Fibroblast of upper back skin (primary cell): ENCODE measurements at places on chromosomes 13 and 19.

DNA sequence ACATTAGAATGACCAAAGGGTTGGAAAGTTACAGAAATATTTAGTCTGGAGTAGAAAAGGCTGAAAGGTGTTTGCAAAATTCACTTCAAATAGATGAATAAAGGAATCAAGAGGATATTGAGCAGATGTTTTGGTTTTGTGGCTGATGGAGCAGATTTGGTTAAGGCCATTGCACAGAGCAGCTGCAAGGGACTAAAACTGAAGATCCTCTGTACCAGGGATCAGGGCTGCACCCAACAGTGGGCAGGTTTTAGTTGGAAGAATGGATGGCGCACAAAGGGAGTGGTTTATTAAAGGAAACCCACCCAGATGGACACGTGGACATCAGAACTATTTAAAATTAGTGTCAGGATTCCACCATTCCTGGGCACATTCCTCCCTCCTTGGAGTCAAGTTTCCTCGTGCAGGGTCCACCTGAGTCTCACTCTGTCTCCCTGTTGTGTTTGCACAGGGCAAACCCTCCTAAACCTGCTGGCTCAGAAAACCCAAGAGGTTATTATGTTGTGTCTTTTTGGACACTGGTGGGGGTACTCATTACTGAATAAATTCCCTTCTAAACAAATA lies 9.2 kb upstream of the UBAC2 start:
- DNase-seq = no peak

DNA sequence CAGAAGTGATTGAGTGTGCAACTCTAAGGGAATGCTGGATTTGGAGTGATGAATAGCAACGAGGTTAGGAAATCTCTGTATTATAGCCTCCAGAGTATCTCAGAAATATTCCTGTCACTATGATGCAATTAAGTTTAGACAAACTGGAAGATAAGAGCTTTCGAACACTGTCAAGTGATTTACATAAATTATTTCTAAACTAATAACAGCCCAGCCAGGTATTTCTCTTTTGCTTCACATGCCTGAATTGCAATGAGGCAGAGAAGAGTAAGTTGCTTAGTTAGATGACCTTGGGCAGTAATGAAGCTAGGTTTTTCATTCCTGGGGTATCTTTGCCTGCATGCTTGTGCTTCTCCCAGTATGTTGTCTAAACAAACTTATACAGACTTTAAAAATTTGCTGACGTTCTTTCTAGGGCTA lies 134.5 kb downstream of the LMO7 start:
- DNase-seq = peak; percentile 44

DNA sequence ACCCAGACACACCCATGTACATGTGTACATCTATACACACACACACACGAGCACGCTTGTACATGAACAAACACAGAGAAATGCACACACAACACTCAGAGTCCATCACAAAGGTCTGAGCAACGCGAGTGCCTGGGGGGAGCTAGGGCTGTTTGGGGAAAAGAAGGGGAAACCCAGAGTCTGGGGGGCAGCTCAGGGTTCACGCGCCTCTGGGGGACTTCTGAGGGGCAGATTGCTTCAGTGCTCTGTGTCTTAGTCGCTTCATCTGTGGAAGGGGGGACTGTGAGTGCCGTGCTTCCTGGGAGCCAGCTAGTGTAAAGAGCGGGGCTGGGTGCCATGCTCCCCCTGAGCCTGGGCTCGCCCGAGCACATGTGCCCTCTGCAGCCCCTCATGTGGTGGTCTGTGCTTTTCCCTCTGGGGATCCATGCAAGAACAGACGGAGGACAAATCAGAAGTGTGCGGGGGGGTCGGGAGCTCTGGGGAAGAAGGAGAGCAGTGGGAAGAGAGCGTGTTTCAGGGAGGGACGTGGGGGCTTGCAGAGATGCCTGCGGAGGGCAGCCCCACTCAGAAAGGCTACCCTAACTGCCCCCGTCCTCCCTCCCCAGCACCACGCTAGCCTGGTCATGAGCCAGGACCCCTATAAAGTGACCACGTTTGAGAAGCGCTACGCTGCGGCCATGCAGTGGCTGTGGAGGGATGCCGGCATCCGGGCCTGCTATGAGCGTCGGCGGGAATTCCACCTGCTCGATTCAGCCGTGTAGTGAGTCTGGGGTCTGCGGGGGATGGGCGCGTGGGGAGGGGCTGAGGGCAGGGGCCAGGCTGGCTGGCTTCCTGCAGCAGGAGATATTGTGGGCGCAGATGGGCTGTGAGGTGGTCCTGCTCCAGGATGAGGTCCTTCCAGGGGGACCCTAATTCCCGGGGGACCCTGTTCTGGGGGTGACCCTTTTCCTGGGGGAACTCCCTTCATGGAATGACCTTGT lies 14.0 kb downstream of the GNA15 start:
- no peak for DNase-seq

DNA sequence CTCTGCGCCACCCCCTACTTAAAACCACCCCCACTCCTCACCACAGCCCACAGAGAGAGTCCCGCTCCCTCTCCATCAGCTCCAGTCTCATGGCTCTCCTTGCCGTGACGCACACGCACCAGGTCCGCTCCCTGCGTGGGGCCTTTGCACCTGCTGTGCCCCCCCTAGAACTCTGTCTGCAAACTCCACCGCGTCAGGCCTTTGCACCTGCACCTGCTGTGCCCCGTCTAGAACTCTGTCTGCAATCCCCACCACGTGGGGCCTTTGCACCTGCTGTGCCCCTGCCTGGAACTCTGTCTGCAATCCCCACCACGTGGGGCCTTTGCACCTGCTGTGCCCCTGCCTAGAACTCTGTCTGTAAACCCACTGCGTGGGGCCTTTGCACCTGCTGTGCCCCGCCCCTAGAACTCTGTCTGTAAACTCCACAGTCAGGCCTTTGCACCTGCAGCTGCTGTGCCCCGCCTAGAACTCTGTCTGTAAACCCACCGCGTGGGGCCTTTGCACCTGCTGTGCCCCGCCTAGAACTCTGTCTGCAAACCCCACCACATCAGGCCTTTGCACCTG lies 4.2 kb downstream of the SHC2 start:
- DNase-seq = no peak
